ENCODE measurements at places on chromosomes 2 and 18.

- DNase-seq, result no peak
Observed at GRCh38 chr2:128343459-128343858, 24.8 kb upstream of the HS6ST1 start.

GRCh38 chr2:11920993-11921583 is 174.7 kb downstream of the LPIN1 start:
- no peak for DNase-seq

DNA sequence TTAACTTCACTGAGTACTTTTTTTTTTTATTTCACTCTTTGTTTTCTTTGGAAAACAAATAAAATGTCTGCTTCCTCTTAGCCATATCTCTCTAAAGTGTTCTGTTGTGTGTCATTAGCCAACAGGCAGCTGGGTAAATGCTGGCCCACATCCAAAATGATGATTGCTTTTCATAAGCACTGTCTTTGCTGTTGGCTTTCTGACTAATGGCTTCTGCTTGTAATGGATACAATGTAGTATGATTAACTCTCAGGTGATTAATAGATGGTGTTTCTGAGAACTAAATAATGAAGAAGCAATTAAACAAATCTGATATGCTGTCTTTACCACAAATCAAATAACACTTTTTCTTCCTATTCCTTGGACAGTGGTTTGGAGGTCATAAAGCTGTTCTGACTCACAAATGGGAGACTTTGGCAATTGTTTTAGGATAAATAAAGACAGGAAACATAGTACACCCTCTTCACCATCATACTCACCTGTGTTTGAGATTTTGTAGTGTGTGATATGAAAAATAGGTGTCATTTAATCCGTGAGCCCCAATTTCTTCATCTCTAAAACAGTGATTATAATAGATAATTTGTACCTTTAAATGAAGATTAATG is 888.4 kb downstream of the TSN start:
- DNase-seq, result no peak

GRCh38 chr18:6624661-6625311 is 104.7 kb upstream of the ARHGAP28 start:
- no peak for DNase-seq

DNA sequence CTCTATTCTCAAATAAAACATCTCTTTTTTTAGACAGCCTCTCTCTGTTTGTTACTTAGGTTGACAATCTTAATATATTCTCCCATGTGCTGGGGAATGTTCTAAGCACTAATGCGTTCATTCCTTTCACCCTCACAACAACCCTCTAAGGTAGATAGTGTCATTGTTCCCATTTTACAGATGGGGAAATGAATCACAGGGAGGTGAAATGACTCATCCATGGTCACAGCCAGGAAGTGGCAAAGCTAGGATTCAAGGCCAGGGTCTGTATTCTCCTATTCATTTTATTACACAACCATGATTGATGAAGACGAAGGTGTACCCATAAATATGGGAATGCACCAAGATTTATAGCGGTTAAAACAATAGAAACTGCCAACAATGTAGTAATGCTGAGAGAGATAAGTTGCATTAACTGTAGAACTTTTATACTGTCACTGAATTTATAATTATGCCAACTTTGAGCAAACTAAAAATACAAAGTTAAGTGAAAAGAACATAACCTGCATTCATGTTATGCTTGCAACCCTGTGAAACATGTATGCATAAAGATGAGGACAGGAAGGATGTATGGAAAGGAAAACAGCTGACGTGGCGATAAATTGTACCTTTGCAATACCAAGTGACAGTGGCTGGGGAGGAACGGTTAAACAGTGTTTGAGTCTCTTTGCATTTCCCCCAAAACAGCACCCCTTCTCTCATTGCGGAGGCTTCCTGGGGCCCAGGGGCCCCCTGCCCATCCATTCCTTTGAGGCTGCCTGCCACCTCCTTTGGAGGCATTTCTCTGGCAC is 257.7 kb upstream of the AGAP1 start:
- DNase-seq, result no peak
